NCI-H1436 treated with DMSO at 0.1 percent for 48 hours (cell line): ENCODE measurements at places on chromosomes 7 and 10.

DNA sequence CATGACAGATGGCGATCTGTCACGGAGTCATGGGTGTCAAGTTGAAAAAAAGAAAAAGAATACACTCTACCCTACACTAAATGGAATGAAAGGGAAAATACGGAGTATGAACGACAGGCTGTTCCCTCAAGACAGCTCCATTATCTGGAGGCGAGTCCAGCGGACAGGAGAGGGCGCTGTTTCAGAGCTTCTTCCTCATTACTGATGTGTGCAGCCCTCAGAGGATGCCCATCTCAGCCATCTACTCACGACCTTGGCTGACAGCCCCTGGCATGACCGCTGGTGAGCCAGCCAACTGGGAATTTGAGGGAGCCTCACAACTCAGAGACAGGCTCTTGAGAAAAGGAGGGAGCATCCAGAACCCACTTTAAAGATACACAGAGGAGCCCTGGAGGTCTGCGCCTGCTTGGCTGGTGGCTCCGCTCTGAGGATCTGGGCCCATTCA, 49.6 kb upstream of the SMNDC1 start:
- DNase-seq: no peak

- no peak for DNase-seq
These were observed 807.9 kb upstream of the LRRN3 start for GRCh38 chr7:110283056-110283455.

DNA sequence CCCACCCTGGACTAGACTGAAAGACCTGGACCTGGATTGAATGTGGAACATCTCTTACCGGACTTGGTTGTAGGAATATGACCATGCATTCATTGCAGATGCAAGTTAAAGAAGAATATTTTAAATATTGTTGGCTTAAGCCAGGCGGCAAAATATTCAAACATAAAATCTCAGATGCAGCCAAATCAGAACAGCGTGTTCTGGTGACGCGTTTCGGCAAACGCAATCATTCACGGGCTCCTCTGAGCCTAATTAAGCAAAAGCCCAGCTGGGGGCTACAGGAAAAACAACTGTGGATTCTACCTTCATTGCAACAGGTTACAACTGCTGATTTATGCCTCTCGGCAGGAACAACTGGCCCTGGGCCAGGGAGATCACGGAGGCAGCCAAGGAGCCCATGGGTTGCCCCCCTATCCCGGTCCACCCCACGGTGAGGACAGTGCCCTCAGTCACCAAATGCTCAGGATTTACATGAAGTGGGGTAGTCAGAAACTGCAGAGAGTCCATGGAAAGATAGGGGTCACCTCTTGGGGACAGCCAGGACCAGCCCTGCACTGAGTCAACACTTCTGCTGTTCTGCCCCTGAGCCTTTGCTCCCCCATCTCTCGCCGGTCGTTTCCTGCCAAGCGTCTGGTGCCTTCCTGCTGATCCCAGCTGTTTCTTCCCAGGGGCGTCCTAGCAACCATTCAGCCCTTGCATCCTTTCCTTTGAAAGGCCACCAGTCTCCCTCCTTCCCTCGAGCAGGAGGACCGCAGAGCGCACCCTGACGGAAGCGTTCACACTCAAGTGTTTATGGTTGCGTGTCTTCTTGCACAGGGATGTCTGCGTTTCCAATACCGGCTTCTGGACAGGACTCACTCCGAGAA, 64.4 kb upstream of the SFMBT2 start:
- no peak for DNase-seq

- DNase-seq: no peak
These were observed 220.8 kb downstream of the POLR1F start for GRCh38 chr7:19488056-19488455.

GRCh38 chr10:30683496-30683895, 53.9 kb upstream of the LYZL2 start:
- no peak for DNase-seq

DNA sequence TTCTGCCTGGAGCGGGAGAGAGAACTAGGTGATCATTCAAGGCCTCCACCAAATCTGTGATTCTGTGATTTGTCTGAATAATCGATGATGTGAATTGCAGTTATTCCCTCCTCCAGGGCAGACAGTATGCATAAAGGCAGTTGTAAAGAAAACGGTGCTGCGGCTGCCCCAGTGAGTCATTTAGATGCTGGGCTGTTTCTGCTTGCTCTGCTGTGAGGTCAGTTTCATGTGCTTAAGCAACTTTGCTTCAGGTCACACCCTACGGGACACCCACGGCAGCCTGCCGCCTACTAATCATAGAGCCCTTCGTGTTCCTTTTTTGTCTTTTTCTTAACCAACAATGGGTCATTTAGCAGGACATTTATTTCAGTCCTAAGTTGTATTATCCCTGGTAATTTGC, 158.1 kb upstream of the PITRM1 start:
- no peak for DNase-seq

DNA sequence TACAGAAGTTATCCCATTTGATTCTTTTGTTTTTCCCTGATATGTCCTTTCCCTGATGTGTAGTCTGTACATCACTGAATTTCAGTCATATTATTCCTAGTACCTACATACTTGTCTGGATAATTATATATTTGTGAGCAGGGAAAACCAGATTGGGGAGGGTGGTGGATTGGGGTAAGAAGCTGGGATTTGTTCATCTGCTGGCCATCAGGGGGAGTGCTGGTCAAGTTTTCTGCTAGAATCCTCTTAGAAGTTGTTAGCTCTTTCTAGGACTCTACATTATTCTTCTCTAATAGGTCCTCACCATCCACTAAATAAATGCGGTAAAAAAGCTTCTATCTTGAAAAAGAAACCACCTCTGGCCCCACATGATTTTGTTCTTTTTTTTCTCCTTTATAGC, 232.7 kb upstream of the TAC1 start:
- no peak for DNase-seq

- DNase-seq: no peak
These were observed at the start of gene PLAU for GRCh38 chr10:73910764-73911552. Gene PLAU, plus strand, starts transcription at chr10:73911132. Its CDS starts 424 bp downstream, at chr10:73911556.

DNA sequence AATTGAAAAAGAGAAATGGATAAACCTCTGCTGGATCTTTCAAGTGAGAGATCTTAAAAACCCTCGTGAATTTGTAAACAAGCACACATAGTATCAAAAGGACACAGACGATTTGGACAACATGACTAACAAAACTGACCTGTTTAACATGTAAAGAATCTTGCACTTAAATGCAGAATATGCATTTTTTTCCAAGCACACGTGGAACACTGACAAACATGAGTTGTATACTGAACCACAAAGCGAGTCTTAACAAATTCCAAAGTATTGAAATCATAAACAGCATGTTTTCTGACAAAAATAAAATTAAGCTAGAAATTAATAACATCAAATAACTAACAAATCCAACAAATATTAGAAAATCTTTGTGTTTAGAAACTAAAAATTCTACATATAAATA, 65.0 kb upstream of the ZNF746 start:
- no peak for DNase-seq

- DNase-seq: no peak
These were observed 47.7 kb downstream of the RASGEF1A start for GRCh38 chr10:43218951-43219837.

DNA sequence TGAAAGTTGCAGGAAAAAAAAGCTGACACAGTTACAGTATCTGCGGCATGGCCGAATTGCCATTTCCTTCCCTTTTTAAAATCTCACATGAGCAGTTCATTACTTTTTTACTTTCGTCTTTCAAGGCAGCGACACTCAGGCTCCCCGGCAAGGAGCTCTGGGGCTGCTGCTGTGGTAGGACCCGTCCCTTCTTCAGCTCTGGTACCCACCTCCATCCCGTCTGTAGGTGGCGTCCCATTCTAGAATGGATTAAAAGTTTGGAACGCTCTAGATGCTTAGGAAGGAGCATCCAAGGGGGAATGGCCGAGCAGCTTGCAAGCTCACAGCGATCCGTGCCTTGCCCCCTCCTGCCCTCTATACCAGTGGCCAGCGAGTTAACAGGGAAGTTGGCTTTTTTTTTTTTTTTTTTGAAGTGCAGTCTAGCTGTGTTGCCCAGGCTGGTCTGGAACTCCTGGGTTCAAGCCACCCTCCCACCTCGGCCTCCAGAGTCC, 22.8 kb upstream of the TTYH3 start:
- DNase-seq: no peak

GRCh38 chr10:131427281-131427680, 115.8 kb upstream of the TCERG1L start:
- no peak for DNase-seq

DNA sequence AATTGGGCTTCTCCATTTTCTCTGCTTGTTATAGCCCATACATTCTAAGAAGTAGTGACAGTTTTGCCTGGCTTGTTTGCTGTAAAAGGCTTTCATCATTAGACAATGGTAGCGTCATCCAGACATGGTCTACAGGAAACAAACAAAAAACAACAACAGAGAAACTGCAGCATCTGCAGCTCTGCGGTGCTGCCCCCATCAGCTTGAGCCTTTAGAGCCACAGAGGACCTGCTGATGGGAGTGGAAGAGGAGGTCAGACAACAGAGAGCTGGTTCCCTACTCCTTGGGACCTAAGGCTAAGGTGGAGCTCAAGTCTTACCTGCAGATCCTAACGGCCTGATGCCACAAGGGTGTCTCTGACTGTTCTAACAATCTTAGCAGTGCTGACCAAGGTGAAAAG, 3.1 kb downstream of the INA start:
- no peak for DNase-seq

GRCh38 chr10:78362406-78363022, 328.9 kb downstream of the RPS24 start:
- DNase-seq: no peak

- DNase-seq: no peak
These were observed 143.8 kb downstream of the TPST1 start for GRCh38 chr7:66348959-66349358.

DNA sequence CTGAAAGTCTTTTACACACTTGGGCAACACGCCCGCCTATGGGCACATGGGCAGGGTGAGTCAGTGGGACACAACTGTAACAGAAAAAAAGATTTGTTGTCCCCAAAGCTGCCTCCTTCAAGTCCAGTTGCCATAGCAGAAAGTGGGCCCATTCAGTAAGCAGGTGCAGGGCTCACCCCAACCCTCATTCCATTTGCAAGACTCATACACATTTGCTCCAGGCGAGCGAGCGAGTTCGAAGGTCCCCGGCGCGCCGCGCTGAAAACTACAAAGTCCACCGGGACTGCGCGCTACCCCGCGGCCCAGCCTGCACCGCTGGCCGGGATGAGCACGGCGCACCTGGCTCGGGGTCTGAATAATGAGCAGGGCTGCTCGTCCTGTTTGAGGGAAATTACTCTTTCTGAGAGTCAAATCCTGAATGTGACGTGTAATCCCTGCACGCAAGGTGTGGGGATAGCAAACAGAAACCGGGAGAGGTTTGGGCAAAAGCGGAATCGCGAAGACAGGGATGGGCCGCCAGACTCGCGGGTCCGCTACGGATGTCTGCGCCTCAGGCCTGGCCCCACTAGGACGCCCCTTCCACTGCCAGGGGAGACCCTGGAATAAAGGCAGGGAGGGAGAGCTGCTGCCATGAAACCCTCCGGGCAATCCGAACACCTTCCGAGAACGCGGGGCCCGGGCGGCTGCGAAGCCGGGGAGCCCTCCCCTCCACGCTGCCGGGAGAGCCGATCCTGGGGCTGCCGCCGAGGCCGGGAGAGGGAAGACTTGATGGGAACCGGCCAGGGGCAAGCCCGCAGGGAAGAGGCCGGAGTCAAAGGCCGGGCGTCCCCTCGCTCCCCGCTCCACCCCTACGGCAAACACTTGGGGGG, 982 bp downstream of the COBL start:
- DNase-seq: no peak

DNA sequence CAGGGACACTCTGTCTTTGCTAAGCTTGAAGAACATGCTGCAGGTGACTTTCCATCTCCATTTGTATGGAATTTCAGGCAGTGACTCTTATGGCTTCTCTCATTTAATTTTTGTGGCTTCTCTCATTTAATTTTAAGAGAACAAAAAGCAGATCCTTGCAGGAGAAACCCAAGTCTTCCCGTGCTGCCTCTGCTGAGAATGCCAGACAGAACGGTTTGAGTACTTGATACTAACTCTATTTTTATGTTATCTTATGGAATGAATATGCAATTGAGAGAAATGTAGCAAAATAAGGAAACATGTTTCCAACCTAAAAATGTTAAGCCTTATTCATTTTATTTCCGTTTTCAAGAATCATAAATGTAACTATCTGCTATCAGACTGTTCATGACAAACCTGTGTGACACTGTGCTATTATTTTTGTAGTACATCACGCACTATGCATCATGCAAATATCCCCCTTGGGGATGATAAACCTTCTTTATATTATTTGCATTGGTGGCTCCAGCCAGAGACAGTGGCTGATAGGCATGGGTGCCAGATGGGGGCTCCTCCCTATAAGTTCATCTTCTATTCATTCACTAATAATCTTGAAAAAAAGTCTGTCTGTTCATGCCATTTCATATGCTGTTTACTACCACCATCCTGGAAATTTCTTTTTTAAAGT, 6.9 kb upstream of the RAPGEF5 start:
- no peak for DNase-seq
